CD8-positive, alpha-beta memory T cell (primary cell): ENCODE measurements at places on chromosomes 4 and X. TPM values are rescaled to one million over a fixed set of nuclear protein-coding genes. Genes with fewer than 3 reads are reported as not detected.

PALLD gene
- polyA plus RNA-seq, result 0.97 TPM

DNA sequence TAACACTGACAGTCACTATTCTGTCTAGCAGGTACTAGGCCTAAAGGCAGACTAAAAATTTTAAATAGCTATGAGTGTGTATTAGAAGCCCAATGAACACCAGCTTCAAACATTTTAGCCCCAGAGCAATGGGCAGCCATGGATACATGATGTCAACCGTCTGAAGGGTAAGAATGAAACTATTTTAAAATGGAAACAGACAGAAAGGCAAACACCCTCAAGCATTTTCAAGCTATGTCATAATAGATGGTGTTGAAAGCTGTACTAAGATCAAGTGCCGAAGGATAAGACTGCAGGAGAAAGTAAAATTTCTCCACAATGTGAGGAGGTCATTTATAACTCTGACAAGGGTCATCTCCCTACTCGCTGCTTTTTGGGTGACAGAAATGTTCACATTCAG lies 225.0 kb downstream of the COL25A1 start:
- DNase-seq, result no peak
- H3K4me1 ChIP-seq, result no peaks in the 10 kb centered on the region
- H3K4me3 ChIP-seq, result no peak overlapping the region
- no peaks in the 10 kb centered on the region for H3K36me3 ChIP-seq
- H3K27ac ChIP-seq, result no peak overlapping the region
- H3K27me3 ChIP-seq, result no peaks in the 10 kb centered on the region

DNA sequence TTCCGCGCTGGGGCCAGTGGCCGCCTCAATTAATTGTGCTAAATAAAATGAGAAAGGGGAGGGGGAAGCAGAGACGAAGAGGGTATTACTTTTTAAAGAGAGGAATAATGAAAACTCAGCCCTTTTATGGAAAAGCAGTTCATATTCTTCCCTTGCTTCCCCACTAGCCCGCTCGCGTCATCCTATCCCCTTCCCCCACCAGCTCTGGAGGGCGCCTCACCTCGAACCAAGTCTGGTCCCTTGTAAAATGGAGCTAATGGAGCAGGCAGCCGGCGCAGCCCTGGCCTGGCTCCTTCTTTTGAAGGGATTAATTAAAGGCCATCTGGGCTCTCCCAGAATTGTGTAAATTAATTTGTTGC lies 511 bp upstream of the NKX6-1 start:
- peaks cover 76% of the 10 kb centered on the region for H3K27me3 ChIP-seq
- H3K4me3 ChIP-seq, result no peak overlapping the region
- no peak for DNase-seq
- no peak overlapping the region for H3K27ac ChIP-seq

GRCh38 chr4:11675051-11675800 lies 246.5 kb upstream of the HS3ST1 start:
- no peaks in the 10 kb centered on the region for H3K27me3 ChIP-seq
- no peaks in the 10 kb centered on the region for H3K36me3 ChIP-seq
- no peak overlapping the region for H3K4me3 ChIP-seq
- DNase-seq, result no peak

DNA sequence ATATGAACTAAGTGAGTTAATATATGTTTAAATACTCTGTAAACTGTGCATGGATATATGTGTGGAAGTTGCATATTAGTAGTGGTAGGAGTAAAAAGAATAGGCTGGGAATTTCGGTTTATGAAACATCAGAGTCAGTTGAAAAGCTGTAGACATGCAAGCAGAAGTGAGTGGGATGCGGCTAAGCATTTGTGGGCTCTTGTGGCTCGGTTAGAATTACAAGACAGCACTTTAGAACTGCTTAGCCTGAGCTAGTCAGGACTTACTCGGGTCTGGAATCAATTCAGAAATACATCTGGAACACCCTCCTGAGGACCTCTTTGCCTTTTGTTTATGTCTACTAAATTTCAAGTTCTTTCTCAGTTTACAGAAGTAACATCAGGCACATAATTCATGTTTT lies 93.6 kb downstream of the AFF2 start:
- H3K27ac ChIP-seq, result no peak overlapping the region
- no peaks in the 10 kb centered on the region for H3K36me3 ChIP-seq
- no peaks in the 10 kb centered on the region for H3K27me3 ChIP-seq

- no peak overlapping the region for H3K27ac ChIP-seq
- H3K27me3 ChIP-seq, result no peaks in the 10 kb centered on the region
- DNase-seq, result no peak
- no peaks in the 10 kb centered on the region for H3K4me1 ChIP-seq
Measured at GRCh38 chrX:107484002-107484726, 34.7 kb downstream of the FRMPD3 start.

GRCh38 chrX:104130808-104131207 lies 18.5 kb downstream of the ZCCHC18 start:
- no peaks in the 10 kb centered on the region for H3K36me3 ChIP-seq
- H3K27me3 ChIP-seq, result no peaks in the 10 kb centered on the region
- peaks cover 10% of the 10 kb centered on the region for H3K4me1 ChIP-seq
- H3K27ac ChIP-seq, result no peak overlapping the region

GRCh38 chr4:6229095-6229494 lies 28.7 kb upstream of the JAKMIP1 start:
- DNase-seq, result no peak
- no peak overlapping the region for H3K27ac ChIP-seq
- no peaks in the 10 kb centered on the region for H3K4me1 ChIP-seq
- no peaks in the 10 kb centered on the region for H3K36me3 ChIP-seq
- no peak overlapping the region for H3K4me3 ChIP-seq

DNA sequence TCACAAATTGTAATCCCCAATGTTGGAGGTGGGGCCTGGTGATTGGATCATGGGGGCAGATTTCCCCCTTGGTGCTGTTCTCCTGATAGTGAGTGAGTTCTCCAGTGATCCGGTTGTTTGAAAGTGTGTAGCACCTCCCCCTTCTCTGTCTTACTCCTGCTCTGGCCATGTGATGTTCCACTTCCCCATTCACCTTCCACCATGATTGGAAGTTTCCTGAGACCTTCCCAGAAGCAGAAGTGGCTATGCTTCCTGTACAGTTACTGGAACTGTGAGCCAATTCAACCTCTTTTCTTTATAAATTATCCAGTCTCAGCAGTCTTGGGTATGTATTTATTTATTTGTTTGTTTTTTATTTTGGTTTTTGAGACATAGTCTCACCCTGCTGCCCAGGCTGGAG lies 143.2 kb downstream of the CPE start:
- no peaks in the 10 kb centered on the region for H3K27me3 ChIP-seq
- H3K4me1 ChIP-seq, result no peaks in the 10 kb centered on the region
- no peak overlapping the region for H3K27ac ChIP-seq
- H3K4me3 ChIP-seq, result no peak overlapping the region
- DNase-seq, result no peak

GRCh38 chrX:27591938-27592337 lies 1.8 kb downstream of the DCAF8L2 start:
- no peak overlapping the region for H3K4me3 ChIP-seq
- no peaks in the 10 kb centered on the region for H3K4me1 ChIP-seq
- no peaks in the 10 kb centered on the region for H3K27me3 ChIP-seq
- H3K36me3 ChIP-seq, result no peaks in the 10 kb centered on the region
- DNase-seq, result no peak

DNA sequence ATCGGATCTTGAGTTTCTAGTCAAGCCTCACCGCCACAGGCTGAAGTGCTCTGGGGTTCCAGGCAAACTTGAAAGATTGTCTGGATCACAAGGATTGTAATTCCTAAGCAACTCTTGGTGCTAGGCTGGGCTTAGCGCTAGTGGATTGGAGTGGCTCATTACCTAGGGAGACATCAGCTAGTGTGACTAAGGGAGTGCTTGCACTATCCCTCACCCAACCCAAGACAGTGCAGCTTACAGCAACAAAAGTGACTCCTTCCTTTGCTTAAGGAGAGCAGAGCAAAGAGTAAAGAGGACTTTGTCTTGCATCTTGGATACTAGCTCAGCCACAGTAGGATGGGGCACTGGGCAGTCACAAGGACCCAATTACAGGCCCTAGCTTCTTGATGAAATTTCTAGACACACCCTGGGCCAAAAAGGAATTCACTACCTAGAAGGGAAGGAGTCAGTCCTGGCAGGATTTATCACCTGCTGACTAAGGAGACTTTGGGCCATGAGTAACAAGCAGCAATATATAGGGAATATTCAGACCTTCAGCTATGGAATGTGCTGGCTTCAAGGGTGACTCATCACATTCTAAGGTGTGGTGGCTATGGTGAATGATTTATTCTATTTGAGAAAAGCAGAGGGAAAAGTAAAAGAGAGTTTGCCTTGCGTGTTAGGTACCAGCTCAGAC lies 1212.4 kb downstream of the PCDH18 start:
- no peaks in the 10 kb centered on the region for H3K4me1 ChIP-seq
- no peaks in the 10 kb centered on the region for H3K27me3 ChIP-seq
- no peak overlapping the region for H3K27ac ChIP-seq
- H3K4me3 ChIP-seq, result no peak overlapping the region
- no peaks in the 10 kb centered on the region for H3K36me3 ChIP-seq

S100P gene
- 1.7 TPM for polyA plus RNA-seq

CT45A3 gene
- polyA plus RNA-seq, result not detected

DNA sequence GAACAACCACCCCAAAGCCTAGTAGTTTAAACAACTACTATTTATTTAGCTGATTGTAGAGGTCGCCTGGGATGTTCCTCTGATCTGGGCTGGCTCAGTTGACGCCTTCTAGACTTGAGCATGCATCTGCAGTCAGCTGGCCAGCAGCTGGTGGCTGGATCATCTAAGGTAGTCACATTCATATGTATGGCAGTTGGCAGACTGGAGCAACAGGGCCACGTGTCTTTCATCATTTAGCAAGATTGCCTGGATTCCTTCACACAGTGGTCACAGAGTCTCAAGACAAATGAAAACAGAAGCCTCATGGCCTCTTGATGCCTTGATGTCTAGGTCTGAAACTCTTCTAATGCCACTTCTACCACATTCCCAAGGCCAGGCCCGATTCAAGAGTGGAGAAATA lies 220.6 kb upstream of the S100G start:
- H3K4me1 ChIP-seq, result peaks cover 9% of the 10 kb centered on the region
- no peaks in the 10 kb centered on the region for H3K36me3 ChIP-seq
- no peak overlapping the region for H3K4me3 ChIP-seq
- H3K27me3 ChIP-seq, result no peaks in the 10 kb centered on the region

HERC6 gene
- polyA plus RNA-seq, result 27.0 TPM

ADH6 gene
- not detected for polyA plus RNA-seq

TRIML2 gene
- polyA plus RNA-seq, result not detected

GRCh38 chrX:103293118-103293517 lies 16.6 kb upstream of the TCEAL5 start:
- no peak overlapping the region for H3K27ac ChIP-seq
- no peak for DNase-seq
- no peaks in the 10 kb centered on the region for H3K27me3 ChIP-seq
- no peaks in the 10 kb centered on the region for H3K36me3 ChIP-seq
- no peak overlapping the region for H3K4me3 ChIP-seq
- H3K4me1 ChIP-seq, result no peaks in the 10 kb centered on the region

DNA sequence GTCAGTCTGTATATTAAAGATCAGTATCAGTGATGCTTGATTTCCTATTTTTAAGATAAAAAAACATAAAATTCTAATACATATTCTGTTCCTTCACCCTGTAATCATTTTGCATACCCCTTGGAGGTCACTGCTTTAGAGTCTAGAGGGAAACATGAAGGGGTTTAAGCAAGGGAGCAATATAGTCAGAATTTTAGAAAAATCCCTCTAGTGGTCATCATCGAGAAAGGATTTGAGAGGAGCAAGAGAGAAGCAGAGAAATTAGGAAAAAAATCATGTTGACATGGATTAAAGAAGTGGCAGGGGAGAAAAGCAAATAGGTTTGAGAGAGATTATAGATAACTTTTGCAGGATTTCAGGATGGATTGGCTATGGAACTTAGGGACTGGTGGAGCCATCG lies 11.1 kb downstream of the APEX2 start:
- H3K27ac ChIP-seq, result no peak overlapping the region
- H3K27me3 ChIP-seq, result no peaks in the 10 kb centered on the region
- no peaks in the 10 kb centered on the region for H3K36me3 ChIP-seq
- no peak for DNase-seq
- peaks cover 7% of the 10 kb centered on the region for H3K4me1 ChIP-seq
